Neural crest cell (in vitro differentiated cells): ENCODE measurements at places on chromosomes 4 and X. TPM values are rescaled to one million over a fixed set of nuclear protein-coding genes. Genes with fewer than 3 reads are reported as not detected.

- H3K27me3 ChIP-seq, result peaks cover 26% of the 10 kb centered on the region
- peak overlapping the region; percentile 93 for H3K4me3 ChIP-seq
- no peak overlapping the region for H3K27ac ChIP-seq
- DNase-seq, result no peak
- peaks cover 20% of the 10 kb centered on the region for H3K4me1 ChIP-seq
These were observed 3.4 kb downstream of the PLAC8 start for GRCh38 chr4:83110970-83111750.

DNA sequence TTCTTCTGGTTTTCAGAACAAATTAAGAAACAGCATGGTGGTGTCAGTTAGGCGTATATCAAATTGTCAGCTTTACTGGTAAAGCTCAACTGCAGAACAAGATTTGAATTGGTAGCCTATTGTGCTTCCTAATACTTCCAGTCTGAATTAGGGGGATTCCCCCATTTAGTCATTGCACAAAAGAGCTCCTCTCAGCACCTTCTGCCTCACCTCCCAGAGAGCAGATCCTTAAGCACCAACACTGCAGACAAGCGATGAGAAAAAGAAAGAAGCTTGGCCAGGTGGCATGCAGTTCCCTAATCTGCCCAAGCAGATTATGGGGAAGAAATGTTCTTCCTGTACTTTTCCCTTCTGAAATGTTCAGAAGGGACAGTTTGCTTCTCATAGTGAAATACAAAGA is 9.2 kb downstream of the MAP9 start:
- peaks cover 14% of the 10 kb centered on the region for H3K36me3 ChIP-seq
- H3K27ac ChIP-seq, result no peak overlapping the region
- no peak overlapping the region for H3K4me3 ChIP-seq
- H3K4me1 ChIP-seq, result no peaks in the 10 kb centered on the region
- no peak for DNase-seq
- H3K27me3 ChIP-seq, result no peaks in the 10 kb centered on the region

GRCh38 chrX:96989830-96990571 is 106.3 kb downstream of the RPA4 start:
- no peak overlapping the region for H3K27ac ChIP-seq
- no peaks in the 10 kb centered on the region for H3K36me3 ChIP-seq
- DNase-seq, result no peak

DNA sequence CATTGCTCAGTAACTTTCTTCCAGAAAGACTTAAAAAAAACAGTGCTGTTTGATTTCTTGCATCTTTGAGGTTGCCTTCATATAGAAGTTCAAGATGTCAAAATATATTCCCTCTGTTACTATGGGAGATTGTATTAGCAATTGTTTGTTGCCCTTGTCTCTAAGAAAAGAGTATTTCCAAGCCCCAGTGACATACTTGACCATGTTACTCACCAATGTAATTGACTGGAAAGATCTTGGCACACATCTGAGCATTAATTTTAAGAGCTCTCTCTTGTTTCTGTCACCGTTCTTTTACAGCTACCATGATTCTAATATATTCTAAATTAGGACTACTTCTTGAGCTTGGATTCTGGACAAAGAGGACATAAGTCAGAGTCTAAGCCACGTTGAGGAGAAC is 902.7 kb upstream of the EPHA5 start:
- no peaks in the 10 kb centered on the region for H3K36me3 ChIP-seq
- no peak for DNase-seq
- H3K27ac ChIP-seq, result no peak overlapping the region
- no peaks in the 10 kb centered on the region for H3K4me1 ChIP-seq
- H3K27me3 ChIP-seq, result no peaks in the 10 kb centered on the region

GRCh38 chr4:146273204-146273901 is 59.0 kb downstream of the REELD1 start:
- H3K36me3 ChIP-seq, result peaks cover 3% of the 10 kb centered on the region
- DNase-seq, result no peak
- H3K27ac ChIP-seq, result no peak overlapping the region
- no peak overlapping the region for H3K4me3 ChIP-seq

MAML3 gene
- 21.8 and 22.2 TPM in 2 replicates for total RNA-seq

TMPRSS11E gene
- total RNA-seq, result not detected in 2 replicates

GRCh38 chr4:76384052-76384451 is 36.9 kb downstream of the CCDC158 start:
- H3K27me3 ChIP-seq, result peaks cover 46% of the 10 kb centered on the region
- H3K36me3 ChIP-seq, result peaks cover 10% of the 10 kb centered on the region
- H3K4me3 ChIP-seq, result no peak overlapping the region
- no peak for DNase-seq
- no peaks in the 10 kb centered on the region for H3K4me1 ChIP-seq

- DNase-seq, result no peak
- no peaks in the 10 kb centered on the region for H3K36me3 ChIP-seq
- H3K4me3 ChIP-seq, result no peak overlapping the region
- peaks cover 23% of the 10 kb centered on the region for H3K4me1 ChIP-seq
These were observed 18.5 kb downstream of the APLN start for GRCh38 chrX:129636175-129636681.

GRCh38 chrX:66602381-66602938 is 36.4 kb downstream of the EDA2R start:
- no peak overlapping the region for H3K27ac ChIP-seq
- no peak overlapping the region for H3K4me3 ChIP-seq
- no peaks in the 10 kb centered on the region for H3K4me1 ChIP-seq
- no peak for DNase-seq
- H3K27me3 ChIP-seq, result no peaks in the 10 kb centered on the region

DACH2 gene
- total RNA-seq, result 1.0 and 1.2 TPM in 2 replicates

- no peaks in the 10 kb centered on the region for H3K4me1 ChIP-seq
- H3K4me3 ChIP-seq, result no peak overlapping the region
- H3K27ac ChIP-seq, result no peak overlapping the region
- no peaks in the 10 kb centered on the region for H3K27me3 ChIP-seq
- H3K36me3 ChIP-seq, result peaks cover 25% of the 10 kb centered on the region
- no peak for DNase-seq
These were observed 37.5 kb downstream of the BEX3 start for GRCh38 chrX:103413705-103414387.

GRCh38 chrX:65688403-65688871 is 21.0 kb downstream of the MSN start:
- no peak for DNase-seq
- peaks cover 32% of the 10 kb centered on the region for H3K4me1 ChIP-seq
- H3K36me3 ChIP-seq, result peaks cover 4% of the 10 kb centered on the region
- no peak overlapping the region for H3K27ac ChIP-seq
- no peak overlapping the region for H3K4me3 ChIP-seq
- H3K27me3 ChIP-seq, result no peaks in the 10 kb centered on the region

GRCh38 chr4:103076747-103077347 is at the start of gene SLC9B2:
Gene SLC9B2, minus strand, starts transcription at chr4:103076761. Its CDS starts 9,211 bp downstream, at chr4:103067550.
- H3K27ac ChIP-seq, result peak within 1 kb of the TSS; percentile 98
- DNase-seq, result no peak
- H3K27me3 ChIP-seq, result no peaks in the 10 kb centered on the region
- H3K4me3 ChIP-seq, result peak within 1 kb of the TSS; percentile 97
- H3K36me3 ChIP-seq, result peaks cover 12% of the 10 kb centered on the region

GRCh38 chrX:130999360-130999759 is 58.8 kb upstream of the ARHGAP36 start:
- no peak overlapping the region for H3K27ac ChIP-seq
- no peak overlapping the region for H3K4me3 ChIP-seq
- no peaks in the 10 kb centered on the region for H3K36me3 ChIP-seq
- no peak for DNase-seq

- peak overlapping the region; percentile 73 for H3K27ac ChIP-seq
- no peak for DNase-seq
- peaks cover 31% of the 10 kb centered on the region for H3K4me1 ChIP-seq
- peaks cover 17% of the 10 kb centered on the region for H3K36me3 ChIP-seq
- peak overlapping the region; percentile 72 for H3K4me3 ChIP-seq
These were observed 89.2 kb upstream of the GPM6B start for GRCh38 chrX:13906093-13906492.

DNA sequence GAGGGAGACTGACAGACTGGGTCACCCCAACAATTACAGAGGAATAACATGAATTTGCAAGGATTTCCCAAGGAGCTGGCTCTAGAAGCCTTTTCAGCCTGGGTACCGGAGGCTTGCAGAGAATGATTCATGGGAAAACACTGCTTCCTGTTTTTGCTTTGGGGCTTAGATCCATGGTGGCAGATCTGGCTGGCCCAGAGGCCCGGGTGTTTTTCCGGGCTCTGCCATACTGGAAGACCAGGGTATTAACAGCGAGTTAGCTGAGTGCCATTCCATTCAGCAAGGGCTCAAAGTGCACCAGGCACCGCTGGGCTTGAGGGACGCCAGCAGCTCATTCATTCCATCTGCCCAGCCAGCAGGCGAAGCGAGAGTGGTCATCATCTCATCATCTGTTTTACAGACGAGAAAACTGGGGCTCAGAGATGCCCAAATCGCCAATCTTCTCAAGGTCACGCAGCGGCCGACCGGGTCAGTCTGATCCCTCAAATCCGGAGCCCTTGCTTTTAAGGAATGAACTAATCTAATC is 1.3 kb downstream of the WDR1 start:
- DNase-seq, result no peak
- H3K27ac ChIP-seq, result peak overlapping the region; percentile 94
- peaks cover 43% of the 10 kb centered on the region for H3K4me1 ChIP-seq
- H3K4me3 ChIP-seq, result peak overlapping the region; percentile 94
- H3K36me3 ChIP-seq, result peaks cover 4% of the 10 kb centered on the region

DNA sequence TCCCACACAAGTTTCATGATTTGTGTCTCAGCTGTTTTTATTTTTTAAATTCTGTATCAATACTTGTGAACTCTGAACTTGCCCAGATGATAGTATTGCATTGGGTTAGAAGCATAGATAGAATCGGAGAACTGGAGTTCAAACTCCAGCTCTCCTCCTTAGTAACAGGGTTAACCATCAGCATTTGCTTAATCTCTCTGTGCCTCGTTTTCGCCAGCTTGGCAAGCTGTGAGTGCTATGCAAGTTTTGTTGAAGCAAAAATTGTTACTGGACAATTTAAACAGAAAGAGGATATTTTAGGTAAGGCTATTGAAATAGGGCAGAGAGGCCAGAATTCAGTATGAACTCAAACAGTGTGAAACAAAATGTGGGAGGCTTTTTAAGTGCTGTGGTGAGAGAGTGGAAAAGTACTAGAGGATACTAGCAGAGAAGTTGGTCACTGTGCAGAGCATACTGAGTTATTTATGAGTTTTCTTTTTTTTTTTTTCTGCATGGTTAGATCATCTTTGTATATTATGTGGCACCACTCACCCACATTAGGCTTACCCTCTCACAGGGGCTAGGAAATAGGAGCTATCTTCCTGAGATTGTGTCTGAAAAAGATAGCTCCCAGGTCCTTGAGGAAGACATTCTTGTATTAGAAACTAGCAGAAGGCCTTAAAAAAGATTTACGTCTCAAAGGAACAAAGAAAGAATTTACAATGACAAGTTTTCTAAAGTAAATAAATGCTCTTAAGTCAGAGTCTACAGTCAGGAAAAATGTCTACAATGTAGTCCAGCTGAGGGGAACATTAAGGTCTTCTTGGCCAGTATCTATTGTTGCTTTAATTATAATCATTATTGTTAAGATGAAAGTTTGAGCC is 1126.6 kb downstream of the FAT4 start:
- DNase-seq, result no peak
- peaks cover 32% of the 10 kb centered on the region for H3K4me1 ChIP-seq

ATP1B4 gene
- not detected in 2 replicates for total RNA-seq

DNA sequence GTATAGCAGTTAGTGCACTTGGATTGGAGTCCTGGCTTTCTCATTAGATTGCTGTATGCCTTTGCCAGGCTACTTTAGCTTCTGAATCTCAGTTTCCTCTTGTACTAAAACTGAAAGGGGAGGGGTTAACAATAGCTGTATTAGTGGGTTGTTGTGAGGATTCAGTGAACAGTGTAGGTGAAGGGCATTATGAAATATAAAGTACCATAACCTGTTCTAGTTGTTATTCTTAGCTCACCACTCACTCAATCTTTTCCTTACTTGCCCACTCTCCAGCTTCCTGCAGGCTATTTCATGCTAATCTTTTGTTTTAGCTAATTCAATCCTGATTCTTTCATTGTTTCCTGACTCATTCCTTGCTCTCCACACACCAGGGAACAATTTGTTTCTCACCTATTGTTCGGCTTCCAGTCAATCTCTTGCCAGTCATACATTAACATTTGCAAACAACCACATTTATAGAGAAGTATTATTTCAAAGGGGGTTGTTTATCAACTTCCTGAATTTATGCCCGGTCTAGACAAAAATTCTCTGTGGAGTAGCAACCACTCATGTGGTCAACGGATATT is 50.6 kb upstream of the EDA start:
- DNase-seq, result no peak
- H3K36me3 ChIP-seq, result no peaks in the 10 kb centered on the region
- no peak overlapping the region for H3K27ac ChIP-seq
- no peak overlapping the region for H3K4me3 ChIP-seq

- no peaks in the 10 kb centered on the region for H3K4me1 ChIP-seq
- H3K36me3 ChIP-seq, result no peaks in the 10 kb centered on the region
- peaks cover 20% of the 10 kb centered on the region for H3K27me3 ChIP-seq
- no peak overlapping the region for H3K27ac ChIP-seq
These were observed 526.3 kb upstream of the FAM241A start for GRCh38 chr4:111618908-111619307.
